ENCODE measurements at places on chromosomes 3 and 15.
A peak's percentile ranks its signal among the peaks of the same experiment; 100 is the strongest.

DNA sequence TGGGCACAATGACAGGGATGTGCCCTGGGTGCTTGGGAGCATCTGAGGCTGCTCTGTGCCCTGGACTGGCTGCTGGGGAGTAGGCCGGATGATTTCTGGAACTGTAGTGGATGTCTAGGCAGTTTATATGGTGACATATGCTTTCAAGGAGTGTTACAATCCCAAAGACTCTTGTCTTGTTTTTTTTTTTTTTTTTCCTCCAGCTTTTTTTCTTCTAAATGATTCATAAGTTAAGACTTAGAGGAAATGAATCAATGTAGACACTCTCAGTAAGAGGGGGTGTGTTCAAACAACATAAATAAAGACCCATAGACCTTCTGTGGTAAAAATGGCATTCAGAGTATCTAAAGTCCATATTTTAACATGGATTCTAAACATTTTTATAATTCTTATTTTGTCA is 706.1 kb upstream of the GOLIM4 start:
- DNase-seq = no peak

GRCh38 chr3:174168538-174169254 is 690.4 kb upstream of the NAALADL2 start:
- no peak for DNase-seq

DNA sequence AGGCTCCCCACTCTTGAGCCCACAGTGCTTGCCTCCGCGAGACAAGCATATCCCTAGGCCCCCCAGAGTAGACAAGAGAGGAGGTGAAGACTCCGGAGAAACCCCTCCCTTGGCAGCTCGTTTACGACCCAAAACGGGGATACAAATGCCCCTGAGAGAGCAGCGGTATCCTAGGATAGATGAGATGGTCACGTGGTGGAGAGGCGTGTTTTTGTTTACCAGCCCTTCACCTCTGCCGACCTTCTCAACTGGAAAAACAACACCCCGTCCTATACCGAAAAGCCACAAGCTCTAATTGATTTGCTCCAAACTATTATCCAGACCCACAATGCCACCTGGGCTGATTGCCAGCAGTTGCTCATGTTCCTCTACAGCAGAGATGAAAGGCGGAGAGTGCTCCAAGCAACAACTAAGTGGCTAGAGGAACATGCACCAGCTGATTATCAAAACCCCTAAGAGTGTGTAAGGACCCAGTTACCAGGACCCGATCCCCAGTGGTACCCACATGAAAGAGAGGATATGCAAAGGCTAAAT is 99.5 kb upstream of the OSBPL11 start:
- DNase-seq = no peak

- DNase-seq = no peak
Observed at GRCh38 chr3:188860147-188860546, 311.6 kb upstream of the TPRG1 start.

GRCh38 chr3:21599890-21600289 is 151.1 kb downstream of the ZNF385D start:
- DNase-seq = peak; percentile 13

- no peak for DNase-seq
Observed at GRCh38 chr3:106534206-106534605, 665.4 kb upstream of the CBLB start.

DNA sequence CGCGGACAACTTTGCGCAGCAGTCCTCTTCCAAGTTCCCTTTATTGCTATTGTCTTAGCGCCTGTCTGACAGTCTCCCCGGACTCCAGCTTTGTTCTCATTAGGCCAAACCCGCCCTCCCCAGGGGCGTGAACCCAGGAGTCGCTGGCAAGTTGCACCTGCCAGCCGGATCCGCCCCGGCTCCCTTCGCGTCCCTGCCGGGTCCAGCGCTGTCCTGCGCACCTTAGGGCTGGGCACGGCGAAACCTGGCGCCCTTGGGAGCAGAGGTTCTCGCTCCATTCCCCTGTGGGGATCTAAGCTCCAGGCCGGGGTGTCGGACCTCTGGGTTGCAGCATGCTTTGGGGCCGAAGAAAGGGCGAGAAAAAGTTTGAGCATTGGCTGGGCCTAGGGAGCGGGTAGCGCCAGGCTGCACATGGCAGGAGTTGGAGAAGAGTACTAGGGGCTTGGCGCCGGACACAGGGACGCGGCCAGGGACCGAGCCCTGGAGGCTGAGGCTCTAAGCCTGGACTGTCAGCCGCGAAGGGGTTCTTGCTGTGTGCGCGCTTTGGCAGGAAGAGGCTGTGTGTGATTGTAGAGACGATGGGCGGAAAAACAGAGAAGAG is 335.1 kb upstream of the THRB start:
- no peak for DNase-seq

- DNase-seq = no peak
Observed at GRCh38 chr3:60552581-60552980, 698.7 kb downstream of the FHIT start.

- no peak for DNase-seq
Observed at GRCh38 chr3:123147754-123148535, 53.8 kb upstream of the SEC22A start.

DNA sequence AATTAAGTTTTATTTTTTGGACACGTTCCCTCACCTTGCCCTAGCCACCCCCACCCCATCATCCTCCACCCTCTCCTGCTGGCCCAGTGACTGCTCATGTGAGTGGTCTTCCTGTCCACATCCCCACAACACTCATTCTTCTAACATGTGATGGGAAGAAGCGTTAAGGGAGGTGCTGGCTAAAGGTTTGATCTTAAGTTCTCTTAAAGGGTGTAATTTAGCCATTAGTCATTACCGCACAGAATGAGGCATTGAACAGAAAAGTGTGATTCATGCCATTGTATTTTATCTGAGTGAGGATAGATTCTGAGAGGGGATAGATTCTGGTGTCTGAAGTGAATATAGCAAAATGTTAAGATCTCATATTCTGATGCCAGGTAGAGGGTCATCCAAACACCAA is 272.9 kb upstream of the TPM1 start:
- DNase-seq = no peak

DNA sequence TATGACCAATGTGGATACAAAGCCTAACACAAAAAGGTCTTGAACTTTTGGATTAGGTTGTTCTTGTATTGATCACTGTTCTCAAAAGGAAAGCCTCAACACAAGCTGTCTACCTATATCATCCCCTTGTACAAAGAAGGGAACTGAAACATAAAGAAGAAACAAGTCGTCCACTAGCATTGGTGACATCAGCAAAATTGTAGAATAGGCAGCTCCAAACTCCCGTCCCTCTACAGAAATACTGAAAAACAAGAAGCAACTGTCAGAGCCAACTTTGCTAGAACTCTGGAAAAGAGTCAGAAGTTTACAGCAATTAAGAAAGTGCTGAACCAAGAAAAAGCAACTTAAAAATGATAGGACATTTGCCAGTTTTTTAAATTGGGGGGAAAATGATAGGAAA is 7.5 kb upstream of the NR1I2 start:
- DNase-seq = no peak

- no peak for DNase-seq
Observed at GRCh38 chr3:197224034-197224444, 74.4 kb downstream of the DLG1 start.

GRCh38 chr3:183123891-183124290 is 24.6 kb upstream of the MCCC1 start:
- no peak for DNase-seq

- DNase-seq = no peak
Observed at GRCh38 chr3:174287705-174288104, 571.4 kb upstream of the NAALADL2 start.

DNA sequence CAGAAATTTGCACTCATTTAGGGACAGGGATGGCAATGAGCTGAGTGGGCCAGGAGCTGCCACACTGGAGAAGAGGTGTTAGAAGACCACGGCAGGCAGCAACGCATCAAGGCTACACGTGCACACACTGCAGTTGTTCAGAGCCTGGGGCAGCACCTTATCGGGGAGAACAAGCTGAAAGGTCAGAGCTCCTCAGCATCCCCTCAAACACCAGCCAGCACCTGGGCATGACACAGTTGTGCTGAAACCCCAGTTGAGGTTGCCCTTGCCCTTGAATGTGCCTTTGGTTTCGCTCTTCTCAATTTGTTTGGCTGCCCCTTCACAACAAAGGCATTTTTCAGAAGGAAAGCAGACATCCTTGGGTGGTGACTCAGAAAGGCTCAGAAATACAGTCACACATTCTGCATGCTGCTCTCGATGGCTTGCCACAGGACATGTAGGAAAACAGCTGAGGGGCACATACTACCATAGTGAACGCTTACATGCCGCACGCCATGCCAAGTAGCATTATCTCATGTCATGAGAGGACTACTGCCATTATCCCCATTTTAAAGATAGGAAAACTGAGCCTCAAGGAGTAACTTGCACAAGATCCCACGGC is 57.6 kb downstream of the ST8SIA2 start:
- no peak for DNase-seq

- no peak for DNase-seq
Observed at GRCh38 chr3:45806072-45806471, 9.7 kb upstream of the SLC6A20 start.

DNA sequence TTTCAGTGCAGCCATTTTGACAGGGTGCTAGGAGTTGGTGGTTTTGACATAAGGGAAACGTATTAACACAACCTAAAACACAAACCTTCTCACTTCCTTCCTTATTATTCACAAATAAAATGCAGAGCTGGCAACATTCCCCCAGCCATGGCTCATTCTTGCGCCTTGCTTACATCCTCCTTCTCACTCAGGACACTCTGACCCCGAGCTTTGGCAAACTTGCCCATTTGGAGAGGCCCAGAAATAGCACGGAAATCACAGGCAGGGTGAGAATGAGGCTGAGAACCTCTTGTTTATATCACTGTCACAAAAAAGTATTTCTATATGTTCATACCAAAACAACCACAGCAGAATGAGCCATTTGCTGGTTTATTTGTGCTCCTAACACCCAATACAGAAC is 244.3 kb downstream of the NTRK3 start:
- no peak for DNase-seq

DNA sequence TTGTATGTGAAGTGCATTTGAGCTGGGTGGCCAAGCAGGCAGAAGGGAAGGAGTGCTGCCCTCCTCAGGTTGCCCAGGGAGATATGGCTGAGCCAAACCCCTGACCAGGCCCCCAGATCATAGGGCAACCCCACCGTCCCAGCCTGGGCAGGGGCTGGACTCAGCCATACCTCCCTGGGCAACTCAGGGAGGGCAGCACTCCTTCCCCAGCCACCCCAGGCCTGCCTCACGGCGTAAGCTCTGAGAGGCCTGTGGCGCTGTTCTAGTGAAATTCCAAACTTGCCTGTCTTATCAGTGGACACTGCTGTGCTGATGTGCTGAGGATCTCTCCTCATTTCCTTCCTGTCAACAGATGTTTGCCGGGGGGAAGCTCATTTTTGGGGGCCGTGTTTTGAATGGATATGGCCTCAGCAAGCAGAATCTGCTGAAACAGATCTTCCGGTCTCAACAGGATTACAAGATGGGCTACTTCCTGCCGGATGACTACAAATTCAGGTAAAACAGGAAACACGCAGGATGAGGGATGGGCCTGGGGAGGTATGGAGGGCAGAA is 57.6 kb upstream of the FGD5 start:
- no peak for DNase-seq

DNA sequence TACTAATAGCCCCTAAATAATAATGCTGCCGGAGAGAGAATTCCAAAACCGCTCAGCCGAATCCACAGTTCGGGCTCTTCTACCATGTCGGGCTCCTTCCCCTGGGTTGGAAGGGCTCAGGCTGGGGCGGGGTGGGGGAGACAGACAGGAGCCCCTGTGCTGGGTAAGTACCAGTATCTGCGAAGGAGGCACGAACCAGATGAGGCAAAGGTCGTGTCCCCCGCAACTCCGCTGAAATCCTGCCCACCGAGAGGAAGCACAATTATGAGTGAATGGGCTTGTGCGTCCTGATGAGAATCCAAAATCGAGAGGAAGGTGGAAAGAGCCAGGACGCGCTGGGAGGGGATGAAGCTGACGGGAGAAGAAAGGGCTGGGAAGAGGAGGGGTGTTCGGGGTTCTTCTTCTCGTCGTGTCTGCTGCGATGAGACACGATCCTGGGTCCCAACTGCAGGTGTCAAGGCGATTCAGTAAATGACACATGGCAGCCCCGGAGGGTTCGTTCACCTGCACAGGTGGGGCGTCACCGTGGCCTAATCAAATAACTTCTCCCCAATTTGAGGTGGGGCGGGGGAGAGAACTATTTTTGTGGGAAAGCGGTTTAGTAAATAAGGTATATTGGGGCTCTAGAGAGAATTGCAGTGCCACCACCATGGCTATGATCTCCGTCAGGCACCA is 707 bp upstream of the FAM81A start:
- no peak for DNase-seq

DNA sequence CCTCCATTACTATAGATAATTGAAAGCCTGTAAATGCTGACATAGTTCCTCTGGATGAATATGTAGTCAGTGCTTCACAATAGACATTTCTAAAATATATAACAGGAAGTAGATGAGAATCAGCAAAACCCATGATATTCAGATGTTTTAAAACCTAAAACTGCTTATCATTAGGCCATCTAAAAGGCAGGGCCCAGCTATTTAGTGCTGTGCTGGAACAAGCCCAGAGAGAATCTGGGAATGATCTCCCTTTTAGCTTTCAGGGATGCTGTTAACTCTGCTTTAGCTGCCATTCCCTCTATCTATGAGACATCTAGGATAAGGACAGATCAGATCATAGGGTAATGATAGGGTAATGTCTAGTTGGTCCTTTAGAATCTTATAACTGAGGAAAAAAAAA is 106.8 kb downstream of the SLMAP start:
- no peak for DNase-seq

GRCh38 chr15:97840501-97840900 is 120.0 kb upstream of the ARRDC4 start:
- DNase-seq = no peak

DNA sequence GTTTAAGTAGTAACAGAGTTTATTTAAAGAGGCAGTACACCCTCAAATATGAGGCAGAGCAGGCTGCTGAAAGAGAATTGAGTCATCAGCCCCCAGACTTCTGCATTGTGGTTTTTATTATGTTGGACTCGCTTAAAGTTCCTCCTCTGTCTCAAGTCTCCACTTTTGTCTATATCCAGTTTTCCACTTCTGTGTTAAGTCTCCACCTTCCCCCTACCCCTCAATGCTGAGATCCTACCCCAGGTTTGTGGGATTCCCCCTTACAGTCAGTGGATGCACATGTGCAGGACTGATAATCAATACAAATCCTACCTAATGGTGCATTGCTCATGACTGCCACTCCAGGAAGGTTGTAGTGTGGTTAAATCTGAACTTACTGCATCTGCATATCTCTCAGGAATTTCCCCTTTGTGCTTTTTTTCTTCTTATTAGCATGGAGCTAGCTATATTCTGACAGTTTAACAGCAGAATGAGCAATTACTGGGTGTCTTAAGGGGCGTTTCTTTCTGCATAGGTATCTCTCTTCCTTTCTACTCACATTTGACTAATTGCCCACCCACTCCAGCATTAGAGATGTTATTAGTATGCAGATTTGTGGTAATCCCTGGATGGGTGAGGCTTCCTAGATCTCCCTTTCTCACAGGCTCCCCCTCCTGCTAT is 11.9 kb upstream of the CD200R1L start:
- no peak for DNase-seq
